A549 treated with ZK216348 at 1 μM for 4 hours (cell line): ENCODE measurements at places on chromosomes 6 and 20. TPM values are rescaled to one million over a fixed set of nuclear protein-coding genes. Genes with fewer than 3 reads are reported as not detected.

Gene TNXB
- total RNA-seq = 0.14 to 0.86 TPM (median 0.57 TPM) in 5 replicates

Gene LAMA4
- total RNA-seq = 0.71 to 1.4 TPM (median 1.2 TPM) in 5 replicates

Gene FILIP1
- total RNA-seq = 0.17 to 0.52 TPM (median 0.31 TPM) in 5 replicates

Gene FOXQ1
- 4.6 to 7.1 TPM (median 5.0 TPM) in 5 replicates for total RNA-seq

Gene MAP7
- 22.2 to 29.9 TPM (median 26.3 TPM) in 5 replicates for total RNA-seq

Gene SMLR1
- not detected in 5 replicates for total RNA-seq

Gene C6orf163
- total RNA-seq = 0.12 to 0.44 TPM (median 0.15 TPM) in 3 of 5 replicates, not detected in the others

Gene C6orf58
- 0.22 TPM in 1 of 5 replicates, not detected in the others for total RNA-seq
